Esophagus muscularis mucosa (tissue), 4 donors: ENCODE measurements at places on chromosomes 16 and 17. TPM values are rescaled to one million over a fixed set of nuclear protein-coding genes. Genes with fewer than 3 reads are reported as not detected.

DNA sequence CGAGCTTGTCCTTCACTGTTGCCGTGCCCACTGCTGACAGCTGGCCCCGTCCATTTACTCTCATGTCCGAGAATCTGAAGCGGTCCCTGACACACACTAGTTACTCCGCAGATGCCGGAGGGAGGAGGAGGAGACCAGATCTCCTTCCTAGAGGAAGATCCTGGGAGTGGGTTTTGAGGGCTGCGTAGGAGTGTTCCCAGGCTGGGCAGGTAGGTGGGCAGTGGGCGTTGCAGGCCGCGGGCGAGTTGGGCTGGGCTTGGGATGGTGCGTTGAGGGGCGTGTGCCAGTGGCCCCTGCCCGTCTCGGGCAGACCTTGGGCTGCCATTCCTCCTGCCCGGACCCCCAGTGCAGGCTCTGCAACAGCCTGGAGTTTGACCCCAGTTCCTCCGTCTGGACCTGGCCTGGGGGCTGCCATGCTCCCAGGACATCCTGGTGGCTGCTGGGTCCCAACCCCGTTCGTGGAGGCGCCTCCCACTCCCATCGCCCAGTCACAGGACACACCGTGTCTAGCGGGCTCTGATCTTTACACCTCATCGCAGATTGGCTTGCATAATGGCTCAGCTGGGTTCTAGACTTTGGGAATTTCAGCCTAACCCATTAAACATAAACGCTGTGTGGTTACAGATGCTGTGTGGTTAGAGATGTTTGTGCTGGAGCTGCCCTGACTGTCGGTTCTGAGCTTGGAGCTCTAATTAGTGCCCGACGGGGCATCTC lies 22.8 kb downstream of the CACNA1H start:
- H3K27me3 ChIP-seq: peaks cover 6% of the 10 kb centered on the region
- no peak overlapping the region for H3K4me3 ChIP-seq
- H3K27ac ChIP-seq: peak overlapping the region; percentile 92
- H3K36me3 ChIP-seq: no peaks in the 10 kb centered on the region
- peaks cover 100% of the 10 kb centered on the region for H3K4me1 ChIP-seq

GRCh38 chr17:40517286-40517662 lies 15.9 kb upstream of the TNS4 start:
- H3K4me3 ChIP-seq: no peak overlapping the region
- no peak overlapping the region for H3K27ac ChIP-seq
- no peaks in the 10 kb centered on the region for H3K27me3 ChIP-seq
- peaks cover 13% of the 10 kb centered on the region for H3K4me1 ChIP-seq
- no peaks in the 10 kb centered on the region for H3K36me3 ChIP-seq
- DNase-seq: no peak

- no peaks in the 10 kb centered on the region for H3K4me1 ChIP-seq
- DNase-seq: no peak
- no peaks in the 10 kb centered on the region for H3K36me3 ChIP-seq
- H3K27me3 ChIP-seq: no peaks in the 10 kb centered on the region
- no peak overlapping the region for H3K4me3 ChIP-seq
Observed at GRCh38 chr16:78895681-78896080, 704.9 kb downstream of the MAF start.

GRCh38 chr16:76748461-76749348 lies 442.3 kb upstream of the MON1B start:
- no peaks in the 10 kb centered on the region for H3K27me3 ChIP-seq
- H3K4me1 ChIP-seq: no peaks in the 10 kb centered on the region
- H3K4me3 ChIP-seq: no peak overlapping the region

GRCh38 chr16:25613931-25614330 lies 77.8 kb upstream of the HS3ST4 start:
- H3K36me3 ChIP-seq: no peaks in the 10 kb centered on the region
- DNase-seq: peak; percentile 66
- no peaks in the 10 kb centered on the region for H3K27me3 ChIP-seq

The FBXO39 gene
- 0.83 TPM for total RNA-seq

The CLDN7 gene
- total RNA-seq: 3.4 TPM

The BEAN1 gene
- total RNA-seq: 0.23 TPM

The TMEM114 gene
- total RNA-seq: not detected
